ENCODE measurements at places on chromosomes 7 and 10. TPM values are rescaled to one million over a fixed set of nuclear protein-coding genes. Genes with fewer than 3 reads are reported as not detected.

Gene NUTM2D
- total RNA-seq = 2.5 TPM

Gene TMEM176B
- 51.6 TPM for total RNA-seq

Gene CDHR1
- total RNA-seq = not detected

Gene TFEC
- total RNA-seq = 4.6 TPM

Gene OPN1SW
- not detected for total RNA-seq

DNA sequence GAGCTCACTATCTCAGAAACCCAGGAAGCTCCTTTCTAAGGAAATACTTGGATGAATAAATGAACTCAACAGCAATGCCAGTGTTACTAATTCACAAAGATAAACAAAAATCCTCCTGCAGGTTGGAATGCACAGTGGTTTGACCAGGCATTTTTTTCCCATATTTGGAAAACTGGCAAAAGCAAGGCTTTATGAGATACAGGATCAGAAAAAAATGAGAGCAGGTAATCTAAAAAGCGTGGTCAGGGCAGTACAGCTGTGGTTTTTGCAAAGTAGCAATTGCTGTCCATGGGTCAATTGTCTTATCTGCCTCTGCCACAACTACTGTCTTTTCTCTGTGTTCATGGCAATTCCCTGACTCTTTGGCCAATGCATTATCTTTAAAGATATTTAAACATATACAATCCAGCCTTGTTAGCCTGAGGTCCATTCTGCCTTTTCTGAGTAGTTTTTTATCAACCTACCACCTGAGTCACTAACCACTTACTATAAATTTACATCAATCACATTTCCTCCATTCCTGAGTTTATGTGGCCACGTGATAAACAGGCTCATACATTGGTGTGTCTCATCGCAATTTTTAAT is 564.5 kb upstream of the IGFBP3 start:
- DNase-seq = no peak
- H3K36me3 ChIP-seq = no peaks in the 10 kb centered on the region
- H3K4me3 ChIP-seq = no peak overlapping the region
- no peaks in the 10 kb centered on the region for H3K27me3 ChIP-seq

DNA sequence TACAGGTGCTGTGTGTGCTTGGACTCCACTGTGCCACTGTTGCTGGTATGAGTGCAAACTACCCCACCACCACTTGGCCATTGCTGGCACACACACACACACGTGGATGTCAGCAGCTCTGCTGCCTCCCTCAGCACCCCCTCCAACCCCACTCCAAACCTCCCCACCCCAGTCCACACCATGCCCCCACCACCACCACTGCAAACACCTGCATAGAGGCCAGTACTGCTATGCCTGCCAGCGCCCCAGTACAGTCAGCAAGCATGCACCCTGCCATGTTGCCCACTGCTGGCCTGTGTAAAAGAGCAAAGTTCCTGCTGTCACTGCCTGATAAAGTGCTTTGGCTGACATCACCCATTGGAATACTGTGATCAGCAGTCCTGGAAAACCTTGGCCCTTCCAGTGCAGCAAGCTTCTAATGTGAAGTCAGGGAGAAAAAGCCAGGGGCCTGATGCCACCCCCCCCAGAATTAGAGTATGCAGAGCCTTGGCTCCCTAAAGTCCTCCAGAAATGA is 519.2 kb upstream of the PCDH15 start:
- no peaks in the 10 kb centered on the region for H3K27me3 ChIP-seq
- DNase-seq = no peak
- no peak overlapping the region for H3K4me3 ChIP-seq
- no peaks in the 10 kb centered on the region for H3K36me3 ChIP-seq

DNA sequence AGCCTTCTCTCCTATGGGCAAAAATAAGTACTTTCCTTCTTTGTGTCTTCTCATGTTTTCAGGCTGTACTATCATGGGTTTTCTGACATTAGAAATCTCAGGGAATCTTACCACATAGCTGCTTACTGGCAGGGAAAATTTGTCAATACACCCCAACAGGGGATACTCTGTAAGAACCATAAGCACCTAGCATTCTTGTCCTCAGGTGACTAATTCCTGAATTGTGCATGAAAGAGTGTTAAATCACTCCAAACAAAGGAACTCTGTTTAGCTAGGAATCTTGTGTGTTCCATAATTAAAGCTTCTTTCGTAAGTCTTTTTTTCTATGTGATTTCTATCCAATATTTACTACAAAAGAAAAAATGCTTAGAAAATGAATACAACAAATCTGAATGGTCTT is 206.7 kb upstream of the POT1 start:
- H3K27ac ChIP-seq = no peak overlapping the region
- H3K36me3 ChIP-seq = no peaks in the 10 kb centered on the region
- H3K27me3 ChIP-seq = no peaks in the 10 kb centered on the region
- H3K4me3 ChIP-seq = no peak overlapping the region
- H3K4me1 ChIP-seq = no peaks in the 10 kb centered on the region
- DNase-seq = no peak

GRCh38 chr10:44195112-44196007 is 189.5 kb downstream of the CXCL12 start:
- H3K4me3 ChIP-seq = no peak overlapping the region
- H3K27me3 ChIP-seq = no peaks in the 10 kb centered on the region
- H3K36me3 ChIP-seq = no peaks in the 10 kb centered on the region
- H3K4me1 ChIP-seq = peaks cover 27% of the 10 kb centered on the region

DNA sequence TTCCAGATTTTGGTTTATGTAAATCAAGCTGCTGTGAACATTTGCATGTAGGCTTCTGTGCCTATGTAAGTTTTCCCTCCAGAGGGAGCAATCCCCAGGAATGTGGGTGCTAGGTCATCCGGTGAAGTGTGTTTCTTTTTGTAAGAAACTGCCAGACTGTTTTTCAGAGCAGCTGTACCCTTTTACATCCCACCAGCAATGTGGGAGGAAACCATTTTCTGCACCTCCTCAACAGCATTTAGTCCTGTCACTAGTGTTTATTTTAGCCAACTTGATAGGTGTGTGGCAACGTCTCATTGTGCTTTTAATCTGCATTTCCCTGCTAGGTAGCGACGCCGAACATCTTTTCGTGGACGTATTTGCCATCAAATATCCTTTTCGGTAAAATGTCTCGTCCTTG is 395.7 kb upstream of the FOXK1 start:
- no peaks in the 10 kb centered on the region for H3K4me1 ChIP-seq
- no peaks in the 10 kb centered on the region for H3K36me3 ChIP-seq
- DNase-seq = no peak

DNA sequence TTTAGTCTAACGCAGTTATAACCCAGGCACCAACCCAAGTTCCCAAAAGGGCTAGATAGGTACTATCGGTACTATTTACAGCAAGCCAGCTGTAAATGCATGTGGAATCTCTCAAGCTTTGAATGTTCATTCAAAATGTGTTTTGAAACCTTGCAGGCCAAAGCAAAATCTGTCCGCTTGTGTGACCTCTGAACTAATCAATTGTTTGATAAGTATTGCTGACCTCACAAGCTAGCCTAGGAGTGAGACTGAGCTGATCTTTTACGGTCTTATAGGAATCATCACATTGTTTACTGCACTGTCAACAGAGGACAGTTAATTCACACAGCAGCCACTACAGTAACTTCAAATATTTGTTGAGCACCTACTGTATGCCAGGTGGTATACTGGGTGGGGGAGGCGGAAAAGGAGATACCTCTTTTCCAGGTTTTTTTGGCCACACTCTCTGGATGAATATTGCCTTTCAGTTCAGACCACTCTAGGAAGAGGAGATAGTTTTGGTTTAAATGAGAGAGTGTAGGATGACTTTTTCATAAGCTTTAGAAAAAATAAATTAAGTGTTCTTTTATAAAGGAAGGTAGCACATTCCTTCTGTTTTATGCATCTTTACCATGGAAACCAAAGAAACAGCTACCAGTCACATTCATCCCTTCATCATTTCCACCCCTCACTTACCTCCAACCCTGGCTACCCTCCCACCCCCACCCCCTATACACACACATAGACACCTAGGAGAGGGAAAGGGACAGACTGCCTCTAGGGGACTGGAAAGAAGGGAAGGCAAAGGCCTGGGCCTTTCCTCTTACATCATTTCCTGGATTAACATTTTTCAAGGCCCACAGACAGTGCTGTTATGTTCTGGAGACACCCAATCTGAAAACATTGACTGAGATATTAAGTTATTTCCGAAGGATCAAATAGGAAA is 2.4 kb downstream of the PAPSS2 start:
- no peak for DNase-seq
- H3K27me3 ChIP-seq = peaks cover 4% of the 10 kb centered on the region
- H3K4me1 ChIP-seq = peaks cover 2% of the 10 kb centered on the region
- H3K27ac ChIP-seq = no peak overlapping the region
- no peak overlapping the region for H3K4me3 ChIP-seq
- H3K36me3 ChIP-seq = peaks cover 5% of the 10 kb centered on the region

DNA sequence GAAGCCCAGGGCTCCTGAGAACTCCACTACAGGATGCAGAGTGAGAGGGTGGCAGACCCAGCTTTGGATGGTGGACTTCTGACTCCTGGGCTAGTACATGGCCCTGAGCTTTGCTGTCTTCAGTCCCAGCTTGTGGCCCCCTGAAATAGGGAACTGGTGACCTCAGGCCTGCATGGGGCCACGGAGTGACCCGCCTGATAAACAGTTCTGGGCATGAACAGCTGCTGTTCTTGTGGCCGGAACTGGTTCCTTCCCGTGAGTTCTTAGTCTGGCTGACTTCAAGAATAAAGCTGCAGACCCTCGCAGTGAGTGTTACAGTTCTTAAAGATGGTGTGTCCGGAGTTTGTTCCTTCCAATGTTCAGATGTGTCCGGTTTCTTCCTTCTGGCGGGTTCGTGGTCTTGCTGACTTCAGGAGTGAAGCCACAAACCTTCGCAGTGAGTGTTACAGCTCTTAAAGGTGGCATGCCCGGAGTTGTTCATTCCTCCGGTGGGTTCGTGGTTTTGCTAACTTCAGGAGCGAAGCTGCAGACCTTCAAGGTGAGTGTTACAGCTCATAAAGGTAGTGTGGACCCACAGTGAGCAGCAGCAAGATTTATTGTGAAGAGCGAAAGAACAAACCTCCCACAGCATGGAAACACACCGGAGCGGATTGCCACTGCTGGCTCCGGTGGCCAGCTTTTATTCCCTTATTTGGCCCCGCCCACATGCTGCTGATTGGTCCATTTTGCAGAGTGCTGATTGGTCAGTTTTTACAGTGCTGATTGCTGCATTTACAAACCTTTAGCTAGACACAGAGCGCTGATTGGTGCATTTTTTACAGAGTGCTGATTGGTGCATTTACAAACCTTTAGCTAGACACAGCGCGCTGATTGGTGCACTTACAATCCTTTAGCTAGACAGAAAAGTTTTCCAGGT is 268.0 kb downstream of the ZEB1 start:
- no peak overlapping the region for H3K4me3 ChIP-seq
- no peaks in the 10 kb centered on the region for H3K27me3 ChIP-seq
- peak; percentile 91 for DNase-seq
- no peaks in the 10 kb centered on the region for H3K36me3 ChIP-seq
- no peak overlapping the region for H3K27ac ChIP-seq
- H3K4me1 ChIP-seq = peaks cover 33% of the 10 kb centered on the region
